ENCODE measurements at places on chromosomes 3 and 15.

DNA sequence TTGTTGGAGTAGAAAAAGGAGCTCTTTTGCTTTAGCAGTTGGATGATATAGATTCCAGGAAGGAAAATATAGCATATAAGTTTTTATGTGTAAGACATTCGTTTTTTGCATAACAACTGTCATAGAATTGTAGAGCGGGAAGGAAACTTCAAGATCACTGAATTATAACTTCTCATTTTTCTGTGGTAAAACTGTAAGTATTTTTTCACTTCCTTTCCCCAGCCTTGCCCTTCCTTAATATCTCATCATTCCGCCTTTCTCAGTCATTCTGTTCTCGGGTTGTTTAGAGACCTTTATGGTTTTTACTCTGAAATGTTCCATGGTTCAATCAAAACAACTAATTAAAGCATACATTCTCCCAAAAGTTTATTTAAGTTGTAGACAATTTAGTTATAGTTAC lies 1.1 kb downstream of the EAF2 start:
- no peak for DNase-seq

DNA sequence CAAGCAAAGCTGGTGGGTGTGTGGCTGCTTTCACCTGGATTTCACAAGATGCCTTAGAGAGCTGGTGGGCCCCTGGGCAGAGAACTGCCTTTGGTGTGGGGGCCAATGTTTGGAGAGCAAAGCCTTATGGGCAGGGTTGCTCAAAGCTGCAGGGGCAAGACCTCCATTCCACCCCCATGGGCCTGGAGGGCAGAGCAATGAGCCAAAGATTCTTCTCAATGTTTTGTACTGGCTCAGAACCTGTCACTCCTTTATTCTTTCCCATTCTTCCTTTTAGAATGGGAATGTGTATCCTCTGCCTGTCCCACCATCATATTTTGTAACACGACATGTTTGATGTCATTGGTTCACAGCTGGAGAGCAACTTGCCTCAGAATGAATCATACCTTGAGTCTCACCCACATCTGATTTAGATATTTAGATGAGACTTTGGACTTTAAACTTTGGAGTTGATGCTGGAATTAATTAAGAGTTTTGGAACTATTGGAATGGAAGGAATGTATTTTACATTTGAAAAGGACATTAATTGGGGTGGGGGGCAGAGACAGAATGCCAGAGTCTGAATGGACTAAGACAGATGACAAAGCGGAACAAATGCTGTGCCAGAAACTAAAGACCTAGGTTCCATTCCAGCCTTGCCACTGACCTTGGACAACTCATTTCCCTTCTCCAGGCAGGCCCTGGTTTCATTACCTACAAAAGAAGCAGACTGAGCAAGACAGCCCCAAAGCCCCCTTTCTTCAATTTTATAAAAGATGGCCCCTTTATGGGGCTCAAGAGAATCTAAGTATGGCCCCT lies 72.9 kb downstream of the DAPK2 start:
- DNase-seq = no peak

- no peak for DNase-seq
These were observed 18.3 kb downstream of the NOX5 start for GRCh38 chr15:69032703-69033373.

DNA sequence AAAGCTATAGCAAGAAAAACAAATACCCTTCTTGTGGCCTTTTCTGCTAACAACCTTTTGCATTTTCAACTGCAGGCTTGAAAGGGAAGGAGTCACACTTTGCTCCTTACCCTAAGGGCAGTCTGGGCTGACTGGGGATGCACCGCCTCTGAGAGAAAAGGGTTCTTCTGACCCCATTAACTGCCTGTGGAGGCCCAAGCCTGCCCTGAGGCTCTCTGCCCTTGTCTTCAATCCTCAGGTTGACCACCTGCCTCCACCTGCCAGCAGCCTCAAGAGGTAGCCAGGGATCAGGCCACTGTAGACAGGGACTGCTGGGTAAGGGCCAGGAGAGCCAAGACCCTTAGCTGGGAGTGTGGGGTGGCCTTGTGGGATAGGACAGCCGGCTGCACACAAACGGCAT lies 93.8 kb downstream of the SQOR start:
- no peak for DNase-seq

DNA sequence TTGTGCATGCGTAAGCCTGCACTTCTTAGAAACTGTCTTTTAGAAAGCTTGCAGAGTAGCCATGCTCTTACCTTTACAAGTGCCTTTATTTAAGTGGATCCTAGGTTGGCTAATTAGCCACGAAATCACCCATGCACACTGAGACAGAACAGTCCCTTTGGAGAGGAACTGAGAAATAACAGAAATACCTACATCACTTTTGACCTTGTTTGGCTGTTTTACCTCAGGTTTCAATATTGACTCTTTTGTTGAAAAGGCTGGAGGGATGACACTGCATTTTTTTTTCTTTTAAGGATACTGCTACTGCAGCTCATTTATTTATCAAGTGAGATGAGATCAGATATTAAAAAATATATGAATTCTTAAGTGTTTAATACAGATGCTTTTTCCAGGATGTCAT lies 155.6 kb upstream of the GOLIM4 start:
- no peak for DNase-seq

DNA sequence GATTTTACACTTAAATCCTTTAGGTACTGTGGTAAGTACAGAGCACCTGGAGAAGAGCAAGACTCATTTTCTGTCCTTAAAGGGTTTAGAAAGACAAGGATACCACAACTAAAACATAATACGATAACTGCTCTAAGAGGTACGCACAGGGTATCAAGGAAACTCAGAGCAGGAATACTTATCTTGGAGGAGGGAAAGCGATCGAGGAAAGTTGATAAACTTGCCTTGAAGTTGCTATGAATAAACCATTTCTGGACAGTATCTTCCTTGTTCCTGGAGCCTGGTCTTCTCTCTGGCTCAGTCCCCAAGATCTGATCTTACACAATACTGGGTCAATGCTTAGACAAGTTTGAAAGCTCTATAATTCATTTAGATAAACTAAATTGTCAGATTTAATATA lies 17.6 kb upstream of the GATM start:
- DNase-seq = no peak

- no peak for DNase-seq
These were observed 858 bp downstream of the NTRK3 start for GRCh38 chr15:88255484-88256278.

DNA sequence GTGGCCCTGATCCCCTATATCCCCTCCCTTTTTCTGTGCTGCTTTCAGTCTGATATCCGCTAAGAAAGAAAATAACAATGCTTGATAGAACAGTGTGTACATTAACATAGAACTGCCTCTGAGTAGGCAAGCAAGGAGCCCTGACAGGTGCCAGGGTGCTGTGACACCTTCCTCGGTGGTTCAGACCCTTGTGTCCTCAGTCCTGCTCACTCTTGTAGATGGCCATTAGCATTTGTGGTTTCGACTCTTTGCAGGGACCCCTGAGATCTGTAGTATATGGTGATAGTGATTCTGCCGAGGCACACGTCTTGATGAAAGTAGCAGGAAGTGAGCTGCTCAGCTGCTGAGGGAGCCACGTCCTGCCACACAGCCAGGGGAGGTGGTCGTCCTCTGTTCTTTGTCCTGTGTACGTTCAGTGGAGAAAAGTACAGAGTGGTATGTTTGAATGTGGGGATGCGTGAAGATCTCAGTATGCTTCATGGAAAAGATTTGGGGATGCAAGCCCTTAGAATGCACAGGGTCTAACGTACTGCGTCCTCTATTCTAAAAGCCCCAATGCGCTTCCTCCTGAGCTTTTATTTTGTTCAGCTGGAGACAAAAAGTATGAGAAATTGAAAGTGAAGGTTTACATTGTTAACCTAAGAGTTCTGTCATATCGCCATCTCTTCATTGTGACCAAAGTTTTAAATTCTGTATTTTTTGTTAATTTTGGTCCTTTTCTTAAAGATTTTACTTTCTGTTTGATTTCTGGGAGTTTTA lies 35.4 kb downstream of the PXYLP1 start:
- no peak for DNase-seq

- no peak for DNase-seq
These were observed 106.6 kb downstream of the PDE8A start for GRCh38 chr15:85088300-85088699.

DNA sequence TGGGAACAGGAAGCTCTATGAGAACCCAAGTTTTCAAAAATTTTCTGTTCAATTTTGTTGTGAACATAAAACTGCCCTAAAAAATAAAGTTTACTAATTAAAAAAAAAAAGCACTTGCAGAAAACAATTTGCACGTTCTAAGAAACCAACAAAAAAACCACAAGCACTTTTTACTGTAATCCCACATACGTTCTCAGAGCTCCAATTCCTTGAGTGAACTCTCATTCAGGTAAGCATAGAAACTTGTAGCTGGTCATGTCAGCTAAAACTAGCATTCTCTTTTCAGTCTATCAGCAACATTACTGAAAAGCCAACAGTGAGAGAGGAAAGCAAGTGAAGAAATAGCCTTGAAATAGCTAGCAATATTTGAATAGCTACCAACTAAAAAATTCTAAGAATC lies 11.5 kb upstream of the TMF1 start:
- no peak for DNase-seq

DNA sequence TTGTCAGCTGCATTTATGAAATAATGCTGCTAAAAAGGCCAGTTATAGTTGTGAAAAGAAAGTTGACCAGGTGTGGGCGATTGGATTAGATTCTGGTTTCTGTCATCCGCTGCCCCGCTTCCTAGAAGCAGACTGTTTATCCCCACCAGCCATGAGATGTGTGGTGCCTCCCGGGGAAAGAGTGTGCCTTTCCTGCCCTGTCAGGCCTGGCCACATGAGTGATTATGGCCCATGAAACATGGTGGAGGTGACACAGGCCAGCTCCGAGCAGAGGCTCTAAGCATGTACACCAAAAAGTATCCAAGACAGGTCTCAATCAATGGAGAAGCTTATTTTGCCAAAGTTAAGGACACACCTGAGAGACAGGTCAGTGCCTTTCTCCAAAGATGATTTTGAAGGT lies 85.4 kb upstream of the ABHD2 start:
- DNase-seq = no peak

- no peak for DNase-seq
These were observed 1.4 kb downstream of the CEMIP start for GRCh38 chr15:80780416-80781221.

DNA sequence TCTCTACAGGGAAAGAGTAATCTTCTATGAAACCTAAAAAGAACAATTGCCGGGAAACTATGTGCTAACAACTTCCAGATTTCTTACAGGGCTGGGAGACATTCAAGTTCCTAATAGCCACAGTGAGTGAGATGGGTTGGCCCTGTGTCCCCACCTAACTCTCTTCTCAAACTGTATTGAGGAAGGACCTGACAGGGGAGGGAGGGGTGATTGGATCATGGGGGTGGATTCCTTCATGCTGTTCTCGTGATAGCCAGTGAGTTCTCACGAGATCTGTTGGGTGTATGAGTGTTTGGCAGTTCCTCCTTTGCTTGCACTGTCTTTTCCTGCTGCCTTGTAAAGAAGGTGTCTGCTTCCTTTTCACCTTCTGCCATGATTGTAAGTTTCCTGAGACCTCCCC lies 958.7 kb downstream of the AGBL1 start:
- no peak for DNase-seq

GRCh38 chr3:177150970-177151627 lies 46.2 kb downstream of the TBL1XR1 start:
- DNase-seq = no peak

DNA sequence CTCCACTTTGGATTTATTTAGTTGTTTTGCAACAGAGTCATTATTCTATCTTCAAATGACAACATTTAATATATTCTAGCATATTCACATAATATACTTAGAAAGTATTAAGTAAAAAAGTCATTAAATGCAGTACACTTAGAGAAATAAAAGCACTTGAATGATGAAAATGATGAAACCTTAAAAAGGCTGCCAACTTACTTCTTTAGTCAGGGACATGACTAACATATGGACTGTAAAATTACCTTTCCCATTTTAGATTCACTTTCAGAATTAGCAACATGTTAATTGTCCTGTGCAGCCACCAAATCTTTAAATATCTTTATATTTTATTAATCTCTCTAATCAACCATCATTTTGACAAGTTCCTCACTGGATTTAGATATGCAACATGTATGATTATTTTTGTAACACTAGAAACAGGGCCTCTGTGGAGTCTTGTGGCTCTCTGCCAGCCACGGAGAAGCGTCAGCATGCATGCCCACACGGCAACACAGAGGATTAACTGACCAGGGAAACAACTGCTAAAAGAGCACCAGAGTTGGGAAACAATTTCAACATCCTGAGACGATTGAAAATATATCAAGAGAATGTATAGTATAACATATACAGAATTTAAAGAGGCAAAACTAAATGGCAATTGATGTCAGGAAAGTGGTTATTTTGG lies 95.7 kb downstream of the ANO10 start:
- no peak for DNase-seq

- no peak for DNase-seq
These were observed 52.3 kb upstream of the UTS2B start for GRCh38 chr3:191382661-191383060.

DNA sequence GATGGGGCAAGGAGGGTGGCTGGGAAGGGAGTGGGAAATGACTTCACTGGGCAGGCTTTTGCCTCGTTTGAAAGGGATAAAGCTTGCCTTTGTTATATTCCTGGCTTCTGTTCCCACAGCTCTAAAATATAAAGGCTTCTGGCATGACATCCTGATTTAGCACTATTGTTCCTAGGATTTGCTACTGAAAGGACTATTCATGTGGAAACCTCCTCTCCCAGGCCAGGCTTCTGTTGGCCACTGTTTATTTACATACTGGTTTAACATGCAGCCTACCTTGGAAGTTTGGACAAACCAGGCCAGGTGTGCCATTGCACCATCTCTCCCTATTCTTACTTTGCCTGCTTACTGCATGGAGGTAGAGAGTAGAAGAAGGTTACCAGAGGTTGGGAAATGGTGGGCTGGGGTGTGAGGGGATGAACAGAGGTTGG lies 2.4 kb upstream of the LMCD1 start:
- no peak for DNase-seq

DNA sequence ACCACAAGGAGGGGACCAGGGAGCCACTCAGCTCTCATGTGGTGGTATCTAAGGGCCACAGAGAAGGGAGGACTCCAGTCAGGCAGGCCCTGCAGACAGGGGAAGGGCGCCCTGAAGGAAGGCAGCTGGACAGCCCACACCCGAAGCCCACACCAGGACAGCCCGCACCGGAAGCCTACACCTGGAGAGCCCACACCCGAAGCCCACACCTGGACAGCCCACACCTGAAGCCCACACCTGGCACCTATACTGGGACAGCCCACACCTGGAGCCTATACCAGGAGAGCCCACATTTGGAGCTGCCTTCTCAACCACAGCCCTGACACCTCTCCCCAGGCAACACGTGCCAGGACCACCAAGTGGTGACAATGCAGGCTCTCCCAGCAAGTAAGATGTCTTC lies 11.7 kb downstream of the TPRA1 start:
- no peak for DNase-seq

DNA sequence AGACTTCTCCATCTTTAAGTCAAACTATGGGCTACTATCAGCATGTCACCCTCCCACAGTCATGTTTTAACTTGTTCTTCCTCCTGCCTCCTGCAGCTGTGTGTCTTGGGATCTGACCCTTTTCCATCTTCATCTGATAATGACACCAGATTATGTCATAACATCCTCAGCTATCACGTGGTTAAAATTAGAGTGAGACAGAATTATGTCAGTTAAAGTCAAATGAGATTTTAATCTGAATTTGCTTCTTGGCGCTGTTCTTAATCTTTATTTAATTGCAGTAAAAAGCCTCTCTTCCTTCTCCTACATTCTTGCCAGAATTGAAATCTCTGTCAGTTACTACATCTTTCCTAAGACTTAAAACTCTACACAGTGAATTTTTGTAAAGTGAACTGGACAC lies 107.2 kb downstream of the ARPP21 start:
- DNase-seq = no peak

- DNase-seq = no peak
These were observed 167.2 kb downstream of the STXBP5L start for GRCh38 chr3:121075191-121075590.

Measured in NCI-H510A (cell line).